ENCODE measurements at places on chromosomes 13 and 19. TPM values are rescaled to one million over a fixed set of nuclear protein-coding genes. Genes with fewer than 3 reads are reported as not detected.

DNA sequence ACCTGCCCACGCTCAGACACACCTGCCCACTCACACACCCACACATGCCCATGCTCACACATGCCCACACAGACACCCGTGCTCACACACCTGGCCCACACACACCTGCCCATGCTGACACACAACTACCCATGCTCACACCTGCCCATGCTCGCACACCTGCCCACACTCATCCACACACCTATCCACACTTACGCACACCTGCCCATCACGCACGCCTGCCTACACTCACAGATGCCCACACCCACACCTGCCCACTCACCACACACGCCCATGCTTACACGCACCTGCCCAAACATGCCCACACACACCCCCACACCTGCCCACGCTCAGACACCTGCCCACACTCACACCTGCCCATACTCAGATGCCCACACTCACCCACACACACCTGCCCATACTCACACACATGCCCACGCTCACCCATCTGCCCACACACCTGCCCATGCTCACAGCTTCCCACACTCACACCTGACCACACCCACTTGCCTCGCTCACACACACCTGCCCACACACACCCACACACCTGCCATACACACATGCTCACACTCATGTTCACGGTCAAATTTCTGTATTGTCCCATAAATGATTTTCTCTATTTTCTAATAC is 15.6 kb downstream of the IL17D start:
- DNase-seq = no peak
- H3K27ac ChIP-seq = no peak overlapping the region
- no peaks in the 10 kb centered on the region for H3K27me3 ChIP-seq
- no peak overlapping the region for H3K4me3 ChIP-seq

DNA sequence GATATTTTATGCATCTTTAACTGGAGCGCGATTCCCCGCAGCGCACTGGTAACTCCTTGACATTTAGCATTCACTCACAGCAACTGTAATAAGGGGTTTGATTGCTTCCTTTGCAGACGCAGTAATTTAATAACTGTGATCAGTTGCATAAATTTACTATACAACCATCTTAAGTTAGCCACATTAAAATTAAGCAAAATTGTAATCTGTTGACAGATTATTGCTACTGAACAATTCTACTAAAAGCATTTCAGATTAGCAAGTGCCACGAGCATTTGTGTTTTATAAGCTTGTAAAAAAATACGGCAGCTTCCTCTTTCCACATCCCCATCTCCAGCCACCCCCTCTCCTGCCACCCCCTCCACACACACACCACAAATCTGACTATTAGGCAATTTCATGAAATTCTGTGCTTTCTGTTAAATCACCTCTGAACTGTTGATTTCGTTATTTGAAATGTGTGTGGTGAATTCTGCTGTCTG is 44.4 kb downstream of the TSHZ3 start:
- H3K27ac ChIP-seq = no peak overlapping the region
- no peaks in the 10 kb centered on the region for H3K4me1 ChIP-seq
- H3K27me3 ChIP-seq = no peaks in the 10 kb centered on the region
- no peaks in the 10 kb centered on the region for H3K36me3 ChIP-seq

- peaks cover 54% of the 10 kb centered on the region for H3K27me3 ChIP-seq
- DNase-seq = peak; percentile 81
- H3K27ac ChIP-seq = no peak overlapping the region
- H3K4me3 ChIP-seq = no peak overlapping the region
- H3K4me1 ChIP-seq = no peaks in the 10 kb centered on the region
These were observed 13.6 kb downstream of the C19orf25 start for GRCh38 chr19:1465191-1466016.

DNA sequence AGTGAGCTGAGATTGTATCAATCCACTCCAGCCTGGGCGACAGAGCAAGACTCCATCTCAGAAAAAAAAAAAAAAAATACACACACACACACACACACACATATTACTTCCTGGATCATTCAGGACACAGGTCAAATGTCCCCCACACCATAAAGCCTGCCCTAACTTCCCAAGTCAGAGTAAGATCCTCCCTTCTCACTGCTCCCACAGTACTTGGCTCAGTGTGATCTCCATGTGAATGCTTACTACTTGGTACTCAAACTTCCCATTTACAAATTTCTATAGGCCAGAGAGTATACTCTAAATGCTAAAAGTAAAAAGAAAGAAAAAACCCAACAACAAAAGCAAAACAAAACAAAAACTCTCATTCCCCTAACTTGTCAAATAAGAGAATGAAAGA is 386.8 kb downstream of the SLITRK6 start:
- no peaks in the 10 kb centered on the region for H3K4me1 ChIP-seq
- no peaks in the 10 kb centered on the region for H3K27me3 ChIP-seq
- H3K36me3 ChIP-seq = no peaks in the 10 kb centered on the region
- no peak overlapping the region for H3K4me3 ChIP-seq

- DNase-seq = no peak
- H3K4me1 ChIP-seq = peaks cover 3% of the 10 kb centered on the region
- peak overlapping the region; percentile 64 for H3K4me3 ChIP-seq
- H3K27me3 ChIP-seq = no peaks in the 10 kb centered on the region
- H3K36me3 ChIP-seq = peaks cover 2% of the 10 kb centered on the region
- no peak overlapping the region for H3K27ac ChIP-seq
These were observed 80.7 kb downstream of the RNASEH2B start for GRCh38 chr13:50990065-50990817.

DNA sequence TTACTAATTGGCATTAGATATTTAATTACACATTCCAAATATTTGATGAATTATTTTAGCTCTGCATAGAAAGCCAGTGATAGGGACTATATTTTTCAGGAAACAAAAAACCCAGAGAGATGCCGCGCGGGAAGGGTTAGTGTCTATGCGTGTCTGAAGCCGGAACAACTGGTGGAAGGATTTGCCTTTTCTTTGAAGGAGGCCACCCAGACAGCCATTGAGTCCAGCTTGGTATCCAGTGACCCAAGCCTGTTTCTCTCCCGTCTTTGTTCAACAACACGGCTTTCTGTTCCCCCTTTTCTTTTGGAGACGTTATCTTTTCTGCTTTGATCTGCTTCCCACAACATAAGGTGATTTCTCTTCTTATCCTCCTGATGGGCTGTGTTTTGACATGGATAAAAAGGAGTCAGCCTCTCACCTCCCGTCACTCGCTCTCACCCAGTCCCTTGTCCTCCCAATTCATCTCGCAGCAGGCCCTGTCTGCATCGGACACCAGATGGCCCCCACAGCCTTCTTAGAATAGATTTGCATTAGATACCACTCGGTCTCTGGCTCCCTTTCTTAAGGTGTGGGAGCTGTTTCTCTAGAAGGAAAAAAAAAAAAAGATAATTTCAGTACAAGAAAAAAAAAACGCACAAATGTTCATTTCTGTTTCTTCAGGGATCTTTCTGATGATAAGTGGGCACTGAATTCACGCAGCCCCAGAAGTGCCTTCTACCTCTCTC is 361.8 kb downstream of the ZNF536 start:
- no peaks in the 10 kb centered on the region for H3K4me1 ChIP-seq
- H3K36me3 ChIP-seq = no peaks in the 10 kb centered on the region
- no peak overlapping the region for H3K4me3 ChIP-seq
- H3K27ac ChIP-seq = no peak overlapping the region

- H3K36me3 ChIP-seq = no peaks in the 10 kb centered on the region
- H3K4me1 ChIP-seq = no peaks in the 10 kb centered on the region
- no peaks in the 10 kb centered on the region for H3K27me3 ChIP-seq
- H3K27ac ChIP-seq = no peak overlapping the region
- DNase-seq = no peak
These were observed 8.8 kb downstream of the GIPR start for GRCh38 chr19:45676851-45677263.

- peaks cover 2% of the 10 kb centered on the region for H3K36me3 ChIP-seq
- H3K4me1 ChIP-seq = no peaks in the 10 kb centered on the region
- H3K27me3 ChIP-seq = no peaks in the 10 kb centered on the region
- no peak overlapping the region for H3K4me3 ChIP-seq
These were observed 24.0 kb downstream of the RNF6 start for GRCh38 chr13:26198116-26198515.

Gene GPR183
- total RNA-seq = not detected

Gene KLHL1
- total RNA-seq = not detected

Gene ZNF776
- 19.7 TPM for total RNA-seq

Gene ATP1A3
- 11.6 TPM for total RNA-seq

Gene CD33
- total RNA-seq = 0.09 TPM
